ENCODE measurements at places on chromosomes 5 and 9. TPM values are rescaled to one million over a fixed set of nuclear protein-coding genes. Genes with fewer than 3 reads are reported as not detected.

GRCh38 chr5:157362012-157362411 is 96.1 kb downstream of the CYFIP2 start:
- no peak for DNase-seq

DNA sequence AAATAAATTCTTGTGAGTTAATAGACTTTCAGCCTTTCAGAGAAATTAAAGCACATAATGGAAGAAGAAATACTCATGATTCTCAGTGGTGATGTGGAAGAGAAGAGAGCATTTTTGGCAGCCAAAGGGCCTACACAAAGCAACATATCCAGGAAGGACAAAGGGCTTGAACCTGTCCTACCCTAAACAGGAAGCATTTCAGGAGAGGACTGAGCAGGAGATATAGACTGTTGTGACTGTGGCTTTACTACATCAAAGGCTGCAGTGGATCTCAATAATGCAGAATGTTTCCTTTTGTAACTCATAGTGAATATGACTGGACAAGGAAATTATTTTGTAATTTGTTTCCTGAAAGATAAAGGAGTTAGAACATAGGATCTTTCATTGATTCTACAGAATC is 1.3 kb upstream of the PARP8 start:
- DNase-seq: no peak

Gene MCTP1
- total RNA-seq: 9.9 TPM

Gene SOX30
- 0.09 TPM for total RNA-seq

DNA sequence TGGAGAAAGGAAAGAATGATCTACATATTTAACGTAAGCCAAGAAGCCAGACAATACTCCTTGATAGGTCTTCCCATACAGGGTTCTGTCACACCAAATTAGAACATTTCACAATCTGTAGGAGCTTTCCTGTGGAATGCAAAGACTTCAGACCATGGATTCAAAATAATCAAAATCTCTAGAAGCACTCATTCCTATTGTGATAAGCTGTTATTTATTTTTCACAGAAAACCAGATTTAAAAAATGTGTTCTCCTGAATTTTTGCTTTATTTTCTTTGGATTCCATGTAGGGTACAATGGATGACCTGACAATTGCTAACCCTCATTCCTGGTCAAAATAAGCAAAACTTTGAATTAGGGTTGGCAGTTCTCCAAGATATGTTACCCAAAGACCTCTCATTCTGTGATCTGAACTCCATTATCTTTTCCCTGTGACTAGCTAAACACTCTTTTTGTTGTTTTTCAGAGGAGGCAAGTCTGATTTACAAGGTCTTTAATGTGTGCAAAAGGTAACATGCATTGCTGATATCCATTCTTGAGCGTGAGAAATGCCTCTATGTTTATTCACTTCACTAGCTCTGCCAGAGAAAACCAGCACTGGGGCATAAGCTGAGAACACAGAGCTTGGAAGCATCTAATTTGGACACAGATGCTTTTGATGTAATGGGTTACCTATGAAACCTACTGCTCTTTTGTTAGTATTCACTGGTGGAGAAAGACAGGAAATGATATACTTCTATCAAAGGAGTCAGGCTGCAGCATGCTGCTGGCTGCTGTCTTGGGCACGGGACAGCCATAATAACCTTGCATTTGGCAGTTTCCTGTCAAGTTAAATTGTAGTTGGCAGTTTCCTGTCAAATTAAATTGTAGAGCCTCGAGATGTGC is 31.4 kb downstream of the ACTBL2 start:
- no peak for DNase-seq

- no peak for DNase-seq
Measured at GRCh38 chr5:119347991-119348390, 7.8 kb upstream of the TNFAIP8 start.

DNA sequence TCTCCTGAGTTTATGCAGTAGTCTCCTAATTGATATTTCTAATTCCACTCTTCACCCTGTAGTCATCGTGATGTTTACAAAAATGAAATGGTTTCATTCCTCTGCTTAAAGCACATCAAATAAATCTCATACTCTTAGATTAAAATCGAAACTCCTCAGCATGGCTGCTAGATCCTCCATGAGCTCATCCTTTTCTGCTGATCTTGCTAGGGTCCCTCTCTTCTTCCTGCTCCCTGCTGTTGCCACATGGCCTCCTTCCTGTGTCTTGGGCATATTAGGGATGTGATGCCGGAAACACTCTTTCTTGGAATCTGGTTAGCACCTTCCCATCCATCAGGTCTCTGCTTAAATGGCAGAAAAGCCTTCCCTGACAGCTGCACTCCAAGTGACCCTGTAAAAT is 59.5 kb upstream of the MEGF10 start:
- DNase-seq: no peak

Gene TMC1
- not detected for total RNA-seq

- DNase-seq: no peak
Measured at GRCh38 chr5:24525414-24525813, 119.4 kb downstream of the CDH10 start.

GRCh38 chr5:121841892-121842291 is 9.8 kb upstream of the FTMT start:
- DNase-seq: no peak

- DNase-seq: peak; percentile 30
Measured at GRCh38 chr5:170809551-170809950, 26.0 kb downstream of the GABRP start.

Gene PCDHGA3
- 4.0 TPM for total RNA-seq

GRCh38 chr5:2751592-2752021 is at the start of gene IRX2:
IRX2 (minus strand) TSS chr5:2751677; CDS start chr5:2751413, 264 bp downstream.
- peak; percentile 52 for DNase-seq

- no peak for DNase-seq
Measured at GRCh38 chr5:141172381-141173204, at the start of gene PCDHB7. PCDHB7 (plus strand) TSS chr5:141172644; CDS start chr5:141172836, 192 bp downstream.

Gene LCN15
- not detected for total RNA-seq

- DNase-seq: no peak
Measured at GRCh38 chr5:2753452-2754420, 2.3 kb upstream of the IRX2 start.

Gene RASEF
- total RNA-seq: 30.3 TPM

GRCh38 chr5:134072471-134073210 is 41.8 kb upstream of the TCF7 start:
- no peak for DNase-seq

Gene TAL2
- total RNA-seq: 0.58 TPM

Gene BAAT
- total RNA-seq: 117 TPM

- DNase-seq: no peak
Measured at GRCh38 chr5:15440434-15440833, 59.5 kb upstream of the FBXL7 start.

DNA sequence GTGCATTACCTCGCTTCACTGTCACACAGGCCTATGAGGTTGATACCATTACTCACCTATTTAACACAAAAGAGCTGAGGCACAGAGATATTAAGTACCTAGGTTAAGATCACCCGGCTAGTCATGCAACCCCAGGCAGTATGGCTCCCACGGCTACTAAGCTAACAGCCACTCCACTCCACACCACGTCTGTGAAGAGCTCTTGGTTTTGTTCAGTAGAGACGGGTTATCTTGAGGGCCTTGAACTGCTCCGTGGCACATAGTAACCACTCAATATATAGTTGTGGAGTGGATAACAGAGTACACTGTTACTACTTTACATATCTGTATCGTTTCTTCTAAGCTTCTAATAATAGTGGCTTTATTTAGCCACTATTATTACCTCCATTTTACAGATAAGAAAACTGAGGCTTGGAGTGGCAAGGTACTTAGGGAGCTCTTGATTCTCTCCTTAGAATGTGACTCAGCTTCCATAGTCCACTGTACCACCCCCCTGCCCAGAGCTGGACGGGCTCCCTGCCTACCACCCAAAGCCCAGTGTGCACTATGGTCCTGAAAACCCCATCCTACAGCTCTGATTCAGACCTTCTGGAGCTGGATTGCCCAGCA is 1.0 kb upstream of the CORO2A start:
- DNase-seq: no peak

DNA sequence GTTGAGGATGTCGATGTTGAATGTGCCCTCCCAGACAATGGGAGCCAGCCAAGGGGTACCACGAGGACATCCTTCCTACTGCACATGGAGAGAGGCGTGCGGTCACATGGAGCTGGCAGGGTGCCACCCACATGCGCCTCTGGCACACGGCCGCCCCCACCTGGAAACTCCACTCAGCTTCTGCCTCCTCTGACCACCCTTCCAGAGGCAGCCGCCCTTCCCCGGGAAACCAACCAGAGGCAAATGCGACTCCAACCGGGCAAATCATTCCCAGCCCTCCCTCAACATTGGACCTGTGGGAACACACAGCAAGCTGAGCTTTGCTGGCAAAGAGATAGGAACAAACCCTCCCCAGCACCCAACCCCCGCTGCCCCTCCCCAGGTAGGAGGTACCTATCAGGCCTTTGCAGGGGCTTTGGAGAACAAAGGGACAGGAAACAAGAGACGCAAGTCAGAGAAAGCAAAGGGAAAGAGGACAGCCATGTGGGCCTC is 17.5 kb downstream of the ABO start:
- DNase-seq: no peak

DNA sequence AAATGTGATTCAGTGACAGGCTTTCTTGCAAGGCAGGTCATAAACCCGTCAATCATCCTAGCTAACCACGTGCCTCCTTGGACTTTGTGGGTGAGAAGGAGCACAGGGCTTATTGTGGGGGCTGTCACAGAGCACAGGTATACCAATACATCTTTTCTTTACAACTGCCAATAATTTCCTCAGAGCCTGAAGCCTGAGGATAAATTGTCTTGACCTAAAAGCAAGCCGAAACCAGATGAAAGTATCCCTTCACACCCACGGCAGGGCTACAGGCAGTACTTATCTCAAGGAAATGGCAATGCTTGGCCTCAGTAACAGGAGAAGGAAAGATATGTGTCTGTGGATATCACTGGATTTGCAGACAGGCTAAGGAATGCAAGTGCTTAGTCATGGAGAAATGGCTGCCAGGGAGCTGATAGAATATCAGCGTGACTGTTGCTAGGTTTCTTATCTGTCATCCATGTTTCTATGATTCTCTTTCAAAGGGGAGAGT is 90.3 kb upstream of the ZNF366 start:
- DNase-seq: no peak

Gene FBLL1
- total RNA-seq: 0.23 TPM

Gene ARPC5L
- 33.7 TPM for total RNA-seq

Gene INSL6
- not detected for total RNA-seq

DNA sequence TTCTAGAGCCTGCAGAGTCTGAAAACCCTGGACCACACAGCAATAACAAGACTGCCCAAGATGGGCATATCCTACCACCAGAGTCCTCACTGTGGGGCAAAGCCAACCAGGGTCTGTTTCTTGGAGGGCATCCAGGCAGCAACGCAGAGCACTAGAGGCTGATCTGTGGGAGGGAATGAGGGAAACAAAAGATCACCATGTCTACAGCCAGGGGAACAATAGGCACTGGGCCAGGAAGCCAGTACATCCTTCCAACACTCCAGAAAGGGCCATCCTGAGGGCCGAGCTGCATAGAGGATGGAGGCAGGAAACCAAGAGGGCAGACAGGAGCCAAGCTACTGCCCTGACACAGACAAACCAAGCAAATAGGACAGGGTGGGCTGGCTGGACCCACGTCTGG is 416.1 kb upstream of the IRX4 start:
- DNase-seq: no peak

DNA sequence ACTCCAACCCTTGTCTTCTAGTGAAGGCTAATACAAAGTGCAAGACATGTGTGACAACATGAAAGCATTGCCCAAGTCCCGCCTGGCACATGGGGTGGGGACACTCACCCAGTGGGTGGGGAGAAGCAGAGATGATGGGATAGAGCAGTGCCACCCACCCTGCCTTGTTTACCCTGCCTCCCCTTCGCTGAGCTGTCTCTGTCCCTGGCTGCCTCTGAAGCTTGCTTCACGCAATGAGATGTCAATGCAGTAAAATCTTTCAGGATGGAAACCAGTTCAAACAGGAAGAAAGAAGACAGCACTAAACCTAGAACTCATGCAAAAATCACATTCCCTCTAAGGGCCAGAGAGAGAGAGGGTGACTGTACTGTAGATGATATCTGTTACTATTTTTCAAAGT is 148.0 kb downstream of the INSYN2B start:
- DNase-seq: no peak

Gene DMRT3
- not detected for total RNA-seq

- no peak for DNase-seq
Measured at GRCh38 chr9:82127465-82127864, 138.9 kb downstream of the SPATA31D1 start.

Gene PPP6C
- total RNA-seq: 36.4 TPM

- DNase-seq: no peak
Measured at GRCh38 chr5:55572020-55572419, 37.3 kb upstream of the PLPP1 start.
